T-cell (primary cell): ENCODE measurements at places on chromosomes 2 and 18. TPM values are rescaled to one million over a fixed set of nuclear protein-coding genes. Genes with fewer than 3 reads are reported as not detected.

GRCh38 chr2:75495862-75496261 is 64.9 kb downstream of the EVA1A start:
- H3K4me3 ChIP-seq, result no peak overlapping the region
- H3K27me3 ChIP-seq, result peaks cover 5% of the 10 kb centered on the region
- H3K4me1 ChIP-seq, result no peaks in the 10 kb centered on the region
- DNase-seq, result no peak
- H3K36me3 ChIP-seq, result no peaks in the 10 kb centered on the region
- no peak overlapping the region for H3K27ac ChIP-seq

- peaks cover 19% of the 10 kb centered on the region for H3K27me3 ChIP-seq
- no peak overlapping the region for H3K4me3 ChIP-seq
- no peaks in the 10 kb centered on the region for H3K36me3 ChIP-seq
- H3K27ac ChIP-seq, result no peak overlapping the region
Measured at GRCh38 chr2:10225291-10226037, 77.2 kb upstream of the HPCAL1 start.

GRCh38 chr2:241185961-241186360 is 2.5 kb upstream of the ANO7 start:
- H3K27me3 ChIP-seq, result no peaks in the 10 kb centered on the region
- H3K4me1 ChIP-seq, result no peaks in the 10 kb centered on the region
- no peak overlapping the region for H3K27ac ChIP-seq
- no peak for DNase-seq

DLGAP1 gene
- total RNA-seq, result 0.25 TPM
